ENCODE measurements at places on chromosomes 13 and 19.
A peak's percentile ranks its signal among the peaks of the same experiment; 100 is the strongest.

DNA sequence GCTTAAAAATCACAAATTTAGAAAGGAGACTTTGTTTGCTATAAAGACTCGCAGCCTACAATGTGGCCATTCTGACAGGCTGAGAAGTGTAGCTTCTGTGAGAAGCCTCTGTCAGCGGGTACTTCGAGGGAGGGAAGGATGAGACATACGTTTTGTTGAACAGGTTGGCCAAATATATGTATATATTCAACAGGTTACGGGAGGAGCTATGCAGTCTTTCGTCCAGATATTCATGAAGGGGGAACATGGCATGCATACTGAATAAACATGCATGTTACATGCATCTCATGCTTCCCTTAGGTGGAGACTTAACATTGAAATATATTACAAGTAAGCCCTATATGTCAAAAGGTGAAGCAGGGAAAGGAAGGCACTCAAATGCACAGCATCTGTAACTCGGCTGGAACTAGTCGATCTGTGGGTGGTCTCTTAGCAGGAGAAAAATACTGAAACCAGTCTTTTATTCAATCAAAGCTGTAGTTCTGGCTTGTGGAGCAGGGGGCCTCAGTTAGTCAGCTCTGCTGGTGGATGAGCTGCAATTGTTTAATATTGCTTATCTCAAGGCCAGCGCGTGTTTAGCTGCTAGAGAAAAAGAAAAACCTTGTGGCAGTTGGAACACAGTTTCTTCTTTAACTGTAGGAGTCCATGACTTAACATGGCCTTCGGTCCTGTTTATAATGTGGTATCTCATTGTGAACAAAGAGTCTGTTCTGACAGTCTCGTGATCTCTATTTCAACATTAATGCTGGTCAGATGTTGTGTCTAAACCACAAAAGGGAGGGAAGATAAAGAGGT is 94.3 kb downstream of the FAM216B start:
- no peak for DNase-seq

GRCh38 chr13:77865622-77866021 is 53.0 kb downstream of the EDNRB start:
- DNase-seq = no peak

GRCh38 chr13:29292045-29292444 is 303.4 kb downstream of the SLC7A1 start:
- DNase-seq = no peak

- DNase-seq = no peak
Observed at GRCh38 chr13:46948338-46948737, 51.5 kb upstream of the HTR2A start.

DNA sequence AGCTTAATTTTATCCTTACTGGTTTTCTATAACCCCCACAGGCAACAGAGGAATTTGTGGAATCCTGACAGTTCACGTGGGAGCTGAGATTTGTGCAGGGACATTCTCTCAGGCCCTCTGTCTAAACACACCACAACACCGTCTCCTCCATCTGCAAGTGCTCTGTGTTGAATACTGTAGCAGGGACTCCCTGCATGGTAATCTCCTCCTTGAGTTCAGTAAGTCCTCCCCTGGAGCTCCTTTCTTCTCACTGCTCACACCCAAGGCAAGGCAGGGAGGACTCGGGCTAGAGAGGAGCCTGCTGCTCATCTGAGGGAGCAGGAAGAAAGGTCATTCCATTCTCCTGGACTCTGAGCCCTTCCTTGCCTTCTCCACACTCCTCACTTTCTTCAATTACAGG is 348.2 kb downstream of the KCTD12 start:
- no peak for DNase-seq

DNA sequence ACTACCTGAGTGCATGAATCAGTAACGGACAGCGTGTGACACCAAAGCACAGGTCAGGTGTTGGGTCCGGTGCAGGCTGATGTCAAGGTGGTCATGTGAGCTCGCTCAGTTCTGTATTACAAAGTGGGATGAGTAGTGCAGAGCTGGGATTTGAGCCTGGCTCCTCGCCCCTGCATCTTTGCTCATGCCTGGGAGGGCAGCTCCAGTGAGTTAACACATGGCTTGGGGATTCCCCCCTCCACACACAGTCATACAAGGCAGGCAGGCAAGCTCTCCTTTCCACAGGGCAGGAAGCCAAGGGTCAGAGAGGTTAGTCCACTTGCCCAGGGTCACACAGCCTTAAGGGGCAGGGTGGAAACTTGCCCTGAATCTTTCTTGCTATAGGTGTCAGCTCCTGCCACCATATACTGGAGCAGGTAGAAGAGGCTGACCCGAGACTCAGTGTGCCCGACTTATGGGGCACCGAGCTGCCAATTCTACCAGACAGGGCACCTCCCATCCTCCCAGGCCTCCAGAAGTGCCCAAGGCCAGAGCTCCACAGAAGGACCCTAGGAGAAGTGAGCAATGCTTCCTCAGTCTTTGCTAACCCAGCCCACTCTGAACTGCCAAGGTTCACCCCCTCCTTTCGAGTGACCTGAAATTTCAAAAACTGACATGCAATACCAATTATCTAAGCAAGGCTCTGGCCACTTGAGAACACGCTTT is 35.4 kb downstream of the ZNF787 start:
- no peak for DNase-seq

- DNase-seq = no peak
Observed at GRCh38 chr19:41249707-41250423, 14.3 kb upstream of the HNRNPUL1 start.

DNA sequence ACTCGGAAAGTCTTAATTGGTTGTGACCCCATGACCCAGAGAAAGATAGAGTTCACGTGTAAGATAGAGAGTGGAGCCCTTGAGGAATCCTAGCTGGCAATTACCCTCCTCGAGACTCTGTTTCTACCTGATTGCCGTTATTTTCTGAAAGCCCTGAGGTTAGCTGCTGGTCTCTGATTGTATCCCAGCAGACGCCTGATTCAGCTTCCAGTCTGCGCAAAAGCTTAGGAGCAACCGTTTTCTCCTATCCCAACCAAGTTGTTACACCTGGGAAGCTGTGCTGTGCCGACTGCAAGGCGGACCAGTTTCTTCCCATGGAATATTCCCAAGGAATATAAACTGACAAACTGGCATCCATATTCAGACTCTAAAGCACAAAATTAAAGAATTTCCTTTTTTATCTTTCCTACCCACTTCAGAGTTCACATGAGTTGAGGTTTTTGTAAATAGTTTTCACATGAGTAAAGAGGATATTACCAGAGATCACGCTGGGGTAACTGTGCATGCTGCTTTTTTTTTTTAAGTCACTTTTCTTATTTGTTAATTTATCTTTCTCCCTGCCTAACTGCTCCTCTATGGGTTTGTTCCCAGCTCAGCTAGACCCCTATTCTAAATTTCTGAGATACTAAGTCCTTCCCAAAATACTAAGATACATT is 1.5 kb upstream of the TRPC4 start:
- no peak for DNase-seq

DNA sequence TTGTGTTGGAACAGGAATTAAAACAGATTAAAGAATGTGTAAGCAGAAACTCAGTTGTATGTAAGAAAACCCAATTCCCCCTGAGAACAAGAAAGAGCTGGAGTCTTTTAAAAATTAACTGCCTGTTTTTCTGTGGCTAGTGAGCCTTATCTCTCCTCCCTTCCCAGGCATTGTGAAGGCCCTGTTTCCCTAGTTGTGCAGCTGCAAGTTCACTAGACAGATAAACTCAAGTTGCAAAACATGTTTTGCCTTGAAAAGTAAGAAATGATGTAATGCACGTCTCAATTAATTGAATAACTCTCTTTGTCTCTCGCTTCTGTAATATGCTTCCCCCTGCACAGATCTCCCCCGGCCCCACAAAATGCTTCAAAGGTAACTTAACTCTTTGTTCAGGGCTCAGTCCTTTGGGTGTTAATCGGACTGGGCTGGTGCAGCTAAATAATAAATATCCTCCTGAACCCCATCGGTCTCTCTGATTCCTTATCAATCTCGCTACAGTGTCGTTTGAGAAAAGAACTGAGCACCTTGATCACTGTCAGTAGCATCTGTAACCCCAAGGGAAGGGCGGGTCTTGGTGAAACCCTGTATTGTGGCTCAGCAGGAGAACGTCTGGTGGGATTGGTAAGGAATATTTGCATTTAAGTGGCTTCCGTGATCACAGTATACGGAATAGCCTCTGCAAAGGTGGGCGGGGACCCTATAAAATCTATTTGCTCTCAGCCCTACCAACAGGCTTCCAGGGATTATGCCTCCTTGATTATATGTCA is 1.6 kb upstream of the ZNF556 start:
- DNase-seq = no peak

DNA sequence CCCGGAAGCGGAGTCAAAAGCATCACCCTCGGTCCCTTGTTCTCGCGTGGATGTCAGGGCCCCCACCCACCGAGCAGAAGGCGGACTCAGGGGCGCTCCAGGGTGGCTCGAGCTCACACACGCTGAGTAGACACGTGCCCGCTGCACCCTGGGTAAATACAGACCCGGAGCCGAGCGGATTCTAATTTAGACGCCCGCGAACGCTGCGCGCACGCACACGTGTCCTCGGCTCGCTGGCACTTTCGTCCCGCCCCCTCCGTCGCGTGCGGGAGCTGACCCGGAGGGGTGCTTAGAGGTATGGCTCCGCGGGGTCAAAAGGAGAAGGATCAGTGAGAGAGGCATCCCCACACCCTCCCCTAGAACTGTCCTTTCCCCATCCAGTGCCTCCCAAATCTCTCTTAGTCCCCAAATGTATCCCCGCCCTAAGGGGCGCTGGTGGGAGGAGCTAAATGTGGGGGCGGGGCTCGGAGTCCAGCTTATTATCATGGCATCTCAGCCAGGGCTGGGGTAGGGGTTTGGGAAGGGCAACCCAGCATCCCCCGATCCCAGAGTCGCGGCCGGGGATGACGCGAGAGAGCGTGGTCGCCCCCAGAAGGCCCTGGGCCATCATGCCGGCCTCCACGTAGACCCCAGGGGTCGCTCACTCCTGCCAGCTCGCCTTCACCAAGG is 451 bp upstream of the ICAM5 start:
- peak; percentile 86 for DNase-seq

GRCh38 chr19:29666578-29667386 is 1.5 kb downstream of the PLEKHF1 start:
- no peak for DNase-seq

GRCh38 chr13:54373211-54373610 is 1344.6 kb downstream of the OLFM4 start:
- DNase-seq = no peak

GRCh38 chr19:18633321-18633720 is 3.5 kb upstream of the KLHL26 start:
- no peak for DNase-seq

GRCh38 chr19:33376423-33376822 is 2.9 kb downstream of the CEBPG start:
- no peak for DNase-seq

- no peak for DNase-seq
Observed at GRCh38 chr19:34366738-34367623, 2.0 kb downstream of the GPI start.

GRCh38 chr19:2309734-2310362 is 1.9 kb upstream of the LINGO3 start:
- DNase-seq = no peak

DNA sequence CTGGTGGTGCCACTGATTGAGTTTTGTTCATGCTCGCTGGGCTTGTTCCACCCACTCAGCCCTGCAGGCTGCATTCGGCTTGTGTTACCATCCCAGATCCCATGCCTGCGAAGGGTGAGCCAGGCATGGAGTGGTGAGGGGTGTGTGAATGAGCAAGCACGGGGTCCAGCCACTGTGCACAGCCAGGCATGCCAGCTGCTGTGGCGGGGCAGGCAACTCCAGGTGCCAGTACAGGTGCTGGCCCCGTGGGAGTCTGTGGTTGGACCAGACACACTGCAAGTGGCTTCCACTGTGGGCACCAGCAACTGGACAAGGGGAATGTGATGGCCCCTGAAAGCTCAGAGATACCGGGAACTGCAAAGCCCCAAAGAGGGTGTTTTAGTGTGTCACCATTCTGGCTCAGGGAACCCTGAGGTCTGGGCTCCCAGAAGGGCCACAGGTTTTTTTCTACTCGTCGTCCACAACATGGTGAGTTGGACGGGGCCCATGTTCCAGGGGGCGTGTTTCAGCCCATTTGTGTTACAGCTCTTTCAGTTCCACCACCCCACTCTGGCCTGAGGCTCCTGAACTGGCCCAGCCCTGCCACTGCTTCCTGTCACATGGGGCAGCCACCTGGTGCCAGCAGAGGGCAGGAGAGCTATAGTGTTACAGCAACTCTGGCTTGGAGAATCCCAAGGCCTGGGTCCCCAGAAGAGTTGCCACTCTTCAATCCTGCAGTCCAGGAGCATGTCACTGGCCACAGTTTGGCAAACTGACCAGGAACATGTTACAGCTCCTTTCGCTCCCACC is 217.0 kb upstream of the OBI1 start:
- peak; percentile 17 for DNase-seq

- no peak for DNase-seq
Observed at GRCh38 chr13:38656699-38657098, 30.2 kb upstream of the FREM2 start.

- no peak for DNase-seq
Observed at GRCh38 chr13:79121286-79121685, 284.8 kb downstream of the RBM26 start.

DNA sequence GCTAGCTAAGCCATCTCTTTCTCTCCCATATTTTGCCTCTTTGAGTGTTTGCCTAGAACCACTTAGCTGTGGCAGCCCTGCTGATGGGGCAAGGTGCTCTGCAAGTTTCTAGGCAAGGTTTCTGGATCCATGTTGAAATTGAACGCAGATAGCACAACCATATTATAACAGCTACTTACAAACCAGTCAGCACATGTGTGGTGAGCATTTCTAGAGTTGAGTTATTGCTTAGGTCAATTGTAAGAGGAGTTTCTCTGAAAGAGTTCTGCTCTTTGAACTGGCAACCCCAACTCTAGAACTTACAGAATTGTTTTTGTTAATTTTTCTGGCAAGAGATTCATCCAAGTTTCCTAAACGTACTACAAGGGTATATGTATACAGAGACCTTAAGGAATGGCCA is 103.3 kb downstream of the GGACT start:
- DNase-seq = no peak

- no peak for DNase-seq
Observed at GRCh38 chr13:53058065-53058679, 29.6 kb downstream of the OLFM4 start.

DNA sequence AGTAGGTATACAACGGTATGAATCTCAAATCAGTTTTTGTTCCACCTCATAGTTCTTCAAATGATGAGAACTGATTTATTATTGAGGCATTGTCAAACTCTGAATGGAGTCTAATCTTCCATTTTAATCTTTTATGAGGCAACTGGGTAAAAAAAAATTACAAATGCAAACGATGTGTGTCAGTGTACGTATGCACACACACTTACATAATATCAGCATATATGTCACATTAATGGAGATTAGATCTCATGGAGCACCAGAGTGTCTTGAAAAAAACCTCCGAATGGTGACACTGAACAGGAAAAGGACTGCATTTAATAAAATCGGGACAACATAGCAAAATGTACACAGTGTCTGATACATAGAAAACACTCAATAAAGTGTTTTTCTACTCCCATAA is 842.7 kb downstream of the EFNB2 start:
- DNase-seq = no peak
